ENCODE measurements at places on chromosomes 4 and X.

GRCh38 chr4:37892641-37893040 lies 1.8 kb downstream of the TBC1D1 start:
- DNase-seq = peak; percentile 41
- H3K4me3 ChIP-seq = peak overlapping the region; percentile 94
- H3K27ac ChIP-seq = peak overlapping the region; percentile 97
- H3K27me3 ChIP-seq = no peaks in the 10 kb centered on the region

- H3K4me3 ChIP-seq = no peak overlapping the region
- H3K36me3 ChIP-seq = no peaks in the 10 kb centered on the region
- no peaks in the 10 kb centered on the region for H3K4me1 ChIP-seq
- no peak for DNase-seq
- H3K27ac ChIP-seq = no peak overlapping the region
- H3K27me3 ChIP-seq = no peaks in the 10 kb centered on the region
Measured at GRCh38 chrX:97995834-97996233, 1112.1 kb downstream of the RPA4 start.

DNA sequence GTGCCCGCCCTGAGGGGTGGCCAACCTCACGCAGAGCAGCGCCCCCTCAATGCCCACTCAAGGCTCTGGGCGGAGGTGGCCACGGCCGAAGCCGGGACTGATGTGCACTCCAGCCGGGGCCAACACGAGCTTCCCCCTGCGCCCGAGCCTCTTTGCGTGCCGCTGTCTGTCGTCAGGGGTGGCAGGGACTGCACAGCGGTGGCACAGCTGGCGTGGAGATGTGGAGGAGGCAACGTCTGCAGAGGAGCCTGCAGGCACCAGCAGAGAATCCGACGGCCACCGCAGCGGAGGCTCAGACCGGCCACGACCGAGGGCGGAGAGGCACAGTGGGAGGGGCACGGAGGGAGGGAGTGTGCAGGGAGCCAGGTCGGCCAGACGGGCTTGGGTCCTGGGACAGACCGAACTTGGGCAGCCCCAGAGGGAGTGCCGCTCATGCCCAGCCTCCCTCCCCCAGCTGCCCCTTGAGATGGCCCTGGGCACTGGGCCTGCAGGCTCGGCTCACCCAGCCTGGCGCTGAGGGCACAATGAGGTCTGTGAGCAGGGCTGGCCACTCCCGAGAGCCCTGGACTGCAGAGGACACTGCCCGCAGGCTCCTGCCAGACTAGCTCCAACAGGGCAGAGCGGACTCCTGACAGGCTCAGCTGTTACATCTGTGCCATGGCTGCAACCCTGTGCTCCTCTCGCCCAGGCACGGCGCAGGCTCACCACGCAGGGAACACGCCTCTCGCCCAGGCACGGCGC lies 46.5 kb upstream of the CPLX1 start:
- DNase-seq = no peak
- no peak overlapping the region for H3K27ac ChIP-seq
- no peaks in the 10 kb centered on the region for H3K4me1 ChIP-seq
- H3K36me3 ChIP-seq = peaks cover 79% of the 10 kb centered on the region

- H3K4me3 ChIP-seq = no peak overlapping the region
- H3K4me1 ChIP-seq = no peaks in the 10 kb centered on the region
Measured at GRCh38 chrX:123361371-123361770, 177.3 kb downstream of the GRIA3 start.

GRCh38 chr4:62455871-62456270 lies 1255.7 kb downstream of the ADGRL3 start:
- no peak overlapping the region for H3K4me3 ChIP-seq
- H3K4me1 ChIP-seq = no peaks in the 10 kb centered on the region
- H3K27me3 ChIP-seq = no peaks in the 10 kb centered on the region
- no peaks in the 10 kb centered on the region for H3K36me3 ChIP-seq

GRCh38 chr4:14277505-14277904 lies 650.0 kb upstream of the BOD1L1 start:
- peaks cover 8% of the 10 kb centered on the region for H3K4me1 ChIP-seq
- H3K27ac ChIP-seq = no peak overlapping the region
- DNase-seq = no peak
- H3K4me3 ChIP-seq = no peak overlapping the region

DNA sequence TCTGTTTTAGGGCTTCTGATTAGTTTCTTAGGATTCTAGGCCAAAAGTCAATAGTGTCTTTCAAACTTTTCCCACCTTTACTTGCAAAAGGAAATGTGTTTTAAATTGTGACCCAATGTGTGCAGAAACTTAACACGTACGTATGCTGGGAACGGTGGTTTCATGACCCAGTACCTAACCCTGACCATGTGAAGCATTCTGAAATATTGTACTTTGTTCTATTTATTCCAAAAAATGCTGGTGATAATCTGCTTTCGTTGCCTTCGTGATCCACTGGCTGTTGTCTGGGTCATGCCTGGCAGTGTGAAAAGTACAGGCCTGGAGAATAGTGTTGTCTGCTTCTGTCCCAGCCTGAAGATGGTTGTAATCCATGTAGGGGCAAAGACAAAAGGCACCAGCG lies 26.7 kb upstream of the TADA2B start:
- no peaks in the 10 kb centered on the region for H3K27me3 ChIP-seq
- H3K27ac ChIP-seq = no peak overlapping the region
- peaks cover 61% of the 10 kb centered on the region for H3K36me3 ChIP-seq

Measured in activated B cell treated with CpG ODN at 0.5 μM for 24 hours (primary cell).